ENCODE measurements at places on chromosomes 7 and 10. TPM values are rescaled to one million over a fixed set of nuclear protein-coding genes. Genes with fewer than 3 reads are reported as not detected.

DNA sequence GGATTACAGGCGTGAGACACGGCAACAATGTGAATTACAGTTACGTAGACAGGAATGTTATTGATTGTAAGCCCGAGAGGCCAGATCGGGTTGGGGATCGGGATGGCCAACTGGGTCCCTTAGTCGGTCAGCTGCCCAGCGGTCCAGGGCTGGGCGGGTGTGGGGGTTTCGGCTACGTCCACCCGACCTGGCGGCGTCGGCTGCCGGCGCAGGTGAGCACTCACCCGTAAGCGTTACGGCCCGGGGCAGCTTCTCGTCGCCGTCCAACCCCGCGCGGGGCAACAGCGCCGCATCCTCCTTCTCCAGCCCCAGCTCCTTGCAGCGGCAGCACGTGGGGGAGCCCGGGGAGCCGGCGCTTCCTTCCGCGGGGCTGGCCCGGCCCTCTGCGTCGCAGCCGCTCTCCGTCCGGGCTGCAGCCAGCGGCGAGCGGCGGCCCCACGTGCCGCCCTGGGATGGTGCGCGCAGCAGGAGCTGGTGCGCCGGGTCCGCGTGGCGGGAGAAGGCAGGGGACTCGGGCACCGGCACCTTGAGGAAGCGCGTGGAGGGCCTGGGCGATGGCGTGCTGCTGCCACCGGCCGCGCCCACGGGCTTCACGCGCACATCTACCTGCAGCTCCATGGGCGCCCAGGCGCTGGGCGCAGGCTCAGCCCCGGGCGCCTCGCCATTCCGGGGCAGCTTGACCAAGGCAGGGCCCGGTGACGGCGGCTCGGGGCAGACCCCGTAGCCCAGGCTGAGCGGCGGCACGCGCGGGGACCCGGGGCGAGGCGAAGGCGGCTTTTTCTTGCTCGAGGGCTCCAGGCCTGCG lies 609 bp downstream of the KLRG2 start:
- DNase-seq: no peak

- no peak for DNase-seq
These were observed 15.9 kb downstream of the PTPRE start for GRCh38 chr10:127922675-127923366.

GRCh38 chr10:90917238-90917967 lies 3.5 kb downstream of the ANKRD1 start:
- DNase-seq: no peak

DNA sequence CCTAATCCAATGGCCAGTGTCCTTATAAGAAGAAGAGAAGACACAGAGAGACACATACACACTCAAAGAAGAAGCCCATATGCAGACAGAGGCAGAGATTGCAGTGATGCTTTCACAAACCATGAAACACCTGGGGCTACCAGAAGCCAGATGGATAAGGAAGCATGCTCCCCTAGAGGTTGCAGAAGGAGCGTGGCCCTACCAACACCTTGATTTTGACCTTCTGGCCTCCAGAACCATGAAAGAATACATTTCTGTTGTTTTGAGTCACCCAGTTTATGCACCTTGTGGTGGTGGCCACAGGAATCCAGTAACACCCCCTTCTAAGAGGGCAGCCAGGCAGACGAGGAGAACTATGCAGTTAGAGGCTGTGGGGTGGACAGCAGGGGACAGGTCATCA lies 43.5 kb downstream of the AOC1 start:
- DNase-seq: no peak

DNA sequence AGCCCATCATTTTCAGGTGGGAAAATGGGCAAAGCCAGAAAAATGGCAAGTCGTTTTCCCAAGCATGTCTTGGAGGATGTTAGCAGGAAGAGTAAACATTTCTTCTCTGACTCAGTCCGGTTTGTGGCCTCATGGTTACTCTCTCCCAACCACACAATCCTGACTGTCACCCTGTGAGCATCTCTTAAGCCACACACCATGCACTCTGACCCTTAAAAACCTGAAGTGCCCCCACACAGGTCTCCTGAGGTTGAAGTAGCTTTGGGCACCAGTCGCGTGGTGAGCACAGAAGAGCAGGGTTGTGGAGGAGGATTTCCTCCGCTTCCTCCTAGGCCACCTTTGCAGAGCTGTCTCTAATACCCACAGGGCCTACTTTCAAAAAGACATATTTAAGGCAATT lies 387.3 kb upstream of the NPVF start:
- no peak for DNase-seq

GRCh38 chr7:150405584-150406311 lies 26.6 kb downstream of the ZNF775 start:
- DNase-seq: no peak

- no peak for DNase-seq
These were observed 36.5 kb upstream of the TNKS2 start for GRCh38 chr10:91761721-91762120.

EEF1AKMT2 gene
- total RNA-seq: 23.0 TPM
